ENCODE measurements at places on chromosomes 5 and 9.

DNA sequence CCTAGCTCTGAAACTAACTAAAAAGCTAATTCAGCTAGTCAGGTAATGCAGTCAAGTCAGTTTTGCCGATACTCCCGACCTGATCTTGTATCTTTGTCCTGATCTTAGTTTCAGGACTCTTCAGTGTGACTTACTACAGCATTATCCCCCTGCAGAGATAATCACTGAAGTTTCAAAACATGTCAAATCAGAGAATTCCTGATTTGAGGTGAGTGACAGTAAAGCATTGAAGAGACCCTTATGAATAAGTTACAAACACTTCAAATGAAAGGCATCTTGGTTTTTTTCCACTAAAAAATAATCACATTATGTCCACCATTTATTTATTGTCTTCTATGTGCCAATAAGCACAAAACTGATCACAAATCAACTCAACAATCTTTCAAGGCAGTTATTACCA is 47.6 kb downstream of the BAAT start:
- DNase-seq: no peak

GRCh38 chr9:77534376-77535057 is 113.6 kb downstream of the GNA14 start:
- DNase-seq: no peak

- DNase-seq: no peak
Measured at GRCh38 chr9:89412541-89412940, 85.4 kb downstream of the SEMA4D start.

DNA sequence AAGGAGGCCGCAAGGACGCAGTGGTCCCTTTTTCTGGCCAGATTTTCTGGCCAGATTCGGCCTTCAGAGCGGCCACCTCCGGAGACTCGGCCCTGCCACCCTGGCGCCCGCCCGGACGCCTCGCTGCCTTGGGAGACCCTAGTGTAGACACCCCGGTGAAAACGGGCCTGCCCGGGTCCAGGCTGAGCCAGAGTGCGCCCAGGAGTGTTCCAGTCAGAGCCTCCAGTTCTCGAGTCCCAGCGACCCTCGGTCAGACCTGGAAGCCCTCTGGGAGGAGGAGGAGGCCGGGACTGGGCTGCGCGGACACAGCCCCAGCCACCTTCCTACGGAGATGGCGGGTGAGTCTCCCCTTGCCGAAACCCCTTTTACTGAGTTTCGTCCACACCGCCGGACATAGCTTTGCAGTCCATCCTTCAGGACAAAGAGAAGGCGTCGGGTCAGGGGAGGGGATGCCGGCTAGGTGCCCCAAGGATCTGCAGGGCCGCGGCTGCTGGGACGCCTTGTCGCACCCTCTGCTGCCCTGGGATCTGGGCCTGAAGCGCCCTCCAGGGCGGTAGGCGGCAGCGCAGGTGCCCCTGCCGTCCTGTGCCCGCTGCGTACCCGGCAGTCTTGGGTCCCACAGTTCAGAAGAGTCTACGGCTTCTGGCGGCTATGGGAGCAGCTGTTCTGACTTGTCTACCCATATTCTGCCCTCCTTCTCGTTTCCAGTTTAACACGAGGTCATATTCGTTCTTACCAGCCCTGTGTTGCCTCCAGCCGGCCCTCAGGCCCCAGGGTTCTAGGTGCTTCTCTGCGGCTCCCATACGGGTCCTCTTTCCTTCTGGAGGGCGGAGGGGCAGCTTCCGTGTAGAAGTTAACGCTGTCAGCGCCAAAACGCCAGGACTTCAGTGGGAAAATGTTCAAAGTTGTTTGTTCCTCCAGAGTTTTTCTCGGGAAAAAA is 1771.7 kb upstream of the CDH9 start:
- DNase-seq: no peak

- no peak for DNase-seq
Measured at GRCh38 chr9:105672711-105673234, 10.5 kb downstream of the TAL2 start.

GRCh38 chr5:115732026-115732425 is 84.4 kb downstream of the CDO1 start:
- no peak for DNase-seq

DNA sequence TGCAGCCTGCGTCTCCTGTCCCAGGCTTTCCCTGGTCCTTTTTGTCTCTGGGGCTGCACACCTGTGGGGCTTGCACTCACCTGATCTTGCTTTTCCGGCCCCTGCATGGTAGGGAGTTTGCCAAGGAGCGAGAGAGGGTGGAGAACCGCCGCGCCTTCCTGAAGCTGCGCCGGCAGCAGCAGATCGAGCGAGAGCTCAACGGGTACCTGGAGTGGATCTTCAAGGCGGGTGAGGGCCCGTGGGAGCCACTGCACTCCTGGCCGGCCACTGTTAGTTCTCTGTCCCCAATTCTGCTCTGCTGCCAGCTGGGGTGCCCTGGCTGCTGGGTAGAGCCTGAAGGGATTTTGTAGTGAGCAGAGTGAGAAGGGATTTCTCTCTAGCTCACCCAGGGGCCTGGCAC is 78.0 kb downstream of the CACNA1B start:
- no peak for DNase-seq
